Activated naive CD8-positive, alpha-beta T cell treated with anti-CD3 and anti-CD28 coated beads, Interleukin-2, amount 10 ng/mL, durations not matched to agents 7 days and 5 days (primary cell): ENCODE measurements at places on chromosomes 6 and 20. TPM values are rescaled to one million over a fixed set of nuclear protein-coding genes. Genes with fewer than 3 reads are reported as not detected.

HSD17B8 gene
- 21.1 TPM for total RNA-seq

DNA sequence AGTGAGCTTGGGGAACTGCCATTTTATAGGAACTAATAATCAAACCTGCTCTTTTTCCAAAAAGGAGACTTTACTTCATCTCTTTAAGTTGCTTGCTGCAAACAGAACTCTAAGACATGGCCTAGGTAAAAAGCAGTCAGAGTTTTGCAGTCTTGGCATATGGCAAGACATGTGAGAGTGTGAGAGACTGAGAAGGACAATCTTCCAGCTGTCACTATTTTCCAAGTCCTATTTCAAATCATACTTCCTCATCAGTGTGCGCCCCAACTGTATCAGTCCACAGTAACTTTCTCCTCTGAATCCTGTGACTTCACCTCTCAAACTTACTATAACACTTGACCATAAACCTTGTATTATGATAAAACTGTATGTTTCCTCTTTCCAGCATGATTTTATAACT is 10.4 kb downstream of the CALHM6 start:
- peaks cover 19% of the 10 kb centered on the region for H3K4me1 ChIP-seq
- H3K27ac ChIP-seq: no peak overlapping the region
- no peak overlapping the region for H3K4me3 ChIP-seq
- DNase-seq: no peak
- H3K36me3 ChIP-seq: peaks cover 4% of the 10 kb centered on the region

PPP1R3G gene
- 0.11 TPM for total RNA-seq

DNA sequence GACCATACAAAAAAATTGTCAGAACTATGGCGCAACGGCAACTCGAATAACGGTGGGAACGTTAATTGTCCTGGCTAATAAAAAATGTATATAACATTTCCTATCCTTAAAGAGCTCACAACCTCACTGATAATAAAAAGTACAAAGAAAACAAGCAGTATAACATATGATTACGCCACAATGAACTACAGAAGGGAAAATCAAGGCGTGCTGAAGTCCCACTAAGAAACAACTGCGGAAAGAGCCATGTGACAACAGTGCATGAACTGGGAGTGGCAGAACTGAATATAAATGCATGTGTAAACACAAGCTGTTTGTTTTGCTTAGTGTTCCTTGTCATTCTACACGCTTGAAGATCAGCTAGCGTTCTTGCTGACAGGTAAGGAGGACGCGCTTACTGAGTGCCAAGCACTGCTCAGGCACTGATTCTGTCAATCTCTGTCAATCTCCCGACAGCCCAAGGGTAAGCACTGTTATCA is 466 bp upstream of the PSMB1 start:
- no peak overlapping the region for H3K27ac ChIP-seq
- H3K4me3 ChIP-seq: no peak overlapping the region
- H3K4me1 ChIP-seq: peaks cover 33% of the 10 kb centered on the region
- peaks cover 13% of the 10 kb centered on the region for H3K36me3 ChIP-seq
- DNase-seq: no peak
- H3K27me3 ChIP-seq: no peaks in the 10 kb centered on the region

MAP3K5 gene
- total RNA-seq: 19.8 TPM

DNA sequence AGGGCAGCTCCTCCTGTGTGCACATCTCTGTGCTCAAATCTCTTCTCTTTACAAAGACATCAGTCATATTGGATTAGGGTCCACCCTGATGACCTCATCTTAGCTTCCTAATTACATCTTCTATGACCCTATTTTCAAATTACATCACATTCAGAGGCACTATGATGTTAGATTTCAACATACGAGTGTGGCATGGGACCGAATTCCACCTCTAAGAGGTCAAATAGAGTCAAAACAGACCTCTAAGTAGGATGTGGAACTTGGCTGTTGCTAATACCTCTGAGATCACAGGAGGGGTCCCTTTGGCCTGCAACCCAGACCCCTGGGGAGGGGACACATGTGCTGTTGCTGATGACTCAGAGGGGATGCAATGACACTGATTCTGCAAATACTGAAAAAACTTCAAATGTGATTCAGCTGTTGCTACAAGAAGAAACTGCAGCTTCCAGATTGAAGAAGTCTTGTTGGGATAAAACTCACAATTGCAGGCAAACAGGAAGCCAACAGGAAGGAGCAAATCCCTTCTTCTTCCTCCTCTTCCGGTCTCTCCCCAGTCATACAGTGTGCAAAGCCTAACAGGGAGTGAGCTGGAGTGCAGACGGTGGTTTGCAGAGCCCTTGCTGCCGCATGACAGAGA is 216.2 kb downstream of the MYLK4 start:
- H3K27ac ChIP-seq: no peak overlapping the region
- H3K4me1 ChIP-seq: peaks cover 2% of the 10 kb centered on the region
- no peak for DNase-seq
- no peaks in the 10 kb centered on the region for H3K36me3 ChIP-seq
- peaks cover 72% of the 10 kb centered on the region for H3K27me3 ChIP-seq
